ENCODE measurements at places on chromosomes 3 and 15.

DNA sequence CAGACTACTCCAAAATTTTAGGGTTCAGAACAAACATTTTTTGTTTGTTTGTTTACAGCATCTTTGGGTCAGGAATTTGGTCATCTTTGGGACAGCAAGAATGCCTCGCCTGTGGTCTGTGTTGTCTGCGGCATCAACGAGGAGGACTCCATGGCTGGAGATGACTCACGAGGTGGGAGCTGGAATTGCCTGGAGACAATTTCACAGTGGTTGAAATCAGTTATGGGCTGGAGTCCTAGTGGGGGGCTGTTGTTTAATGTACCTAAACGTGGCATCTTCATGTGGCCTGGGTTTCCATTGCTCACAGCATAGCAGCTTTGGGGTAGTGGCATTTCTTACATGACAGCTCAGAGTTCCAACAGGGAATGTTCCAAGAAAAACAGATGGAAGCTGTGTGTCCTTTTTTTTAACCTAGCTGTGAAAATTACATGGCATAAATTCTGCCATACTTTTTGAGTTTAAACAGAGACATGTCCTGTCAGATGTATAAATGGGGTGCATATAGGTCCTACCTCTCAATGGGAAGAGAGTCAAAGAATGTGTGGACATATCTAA, 507.3 kb upstream of the CBLB start:
- peak; percentile 35 for DNase-seq

DNA sequence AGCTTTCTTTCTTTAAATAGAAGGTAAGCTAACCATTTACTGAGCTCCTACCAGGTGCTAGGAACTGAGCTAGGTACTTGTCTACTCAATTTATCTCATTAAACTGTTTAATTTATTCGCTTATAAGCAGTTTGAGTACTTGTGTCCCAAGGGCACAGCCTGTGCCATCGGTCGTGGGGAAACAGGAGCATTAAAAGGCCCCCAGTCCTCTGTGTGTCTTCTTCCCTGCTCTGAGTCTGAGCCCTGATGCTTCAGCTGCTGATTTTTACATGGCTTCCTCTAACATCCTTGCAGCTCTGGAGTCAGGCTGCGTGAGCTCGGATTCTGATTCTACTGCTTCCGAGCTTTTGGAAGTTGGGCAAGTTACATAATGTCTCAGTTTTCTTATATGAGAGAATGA, 239.5 kb downstream of the EDEM1 start:
- DNase-seq = no peak

GRCh38 chr15:61796056-61796455, 264.2 kb downstream of the VPS13C start:
- DNase-seq = peak; percentile 69

- DNase-seq = no peak
Observed at GRCh38 chr3:142609136-142609535, 12.9 kb downstream of the PLS1 start.

DNA sequence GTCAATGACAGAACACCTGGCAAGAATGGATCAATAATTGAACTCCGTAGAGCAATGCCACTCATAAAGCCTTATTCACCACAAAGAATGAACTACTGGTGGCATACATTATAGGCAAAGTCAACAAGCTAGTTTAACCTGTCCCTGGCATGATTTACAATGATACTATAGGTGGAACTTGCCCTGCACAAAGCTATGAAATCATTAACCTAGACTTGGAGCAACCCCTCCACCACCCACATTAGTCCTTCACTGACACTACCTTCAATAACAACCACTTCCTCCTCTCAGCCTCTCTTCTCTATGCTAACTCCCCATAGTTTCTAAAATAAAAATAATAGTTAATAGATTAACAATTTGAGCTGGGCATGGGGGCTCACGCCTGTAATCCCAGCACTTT, 54.4 kb downstream of the ACAP2 start:
- no peak for DNase-seq

DNA sequence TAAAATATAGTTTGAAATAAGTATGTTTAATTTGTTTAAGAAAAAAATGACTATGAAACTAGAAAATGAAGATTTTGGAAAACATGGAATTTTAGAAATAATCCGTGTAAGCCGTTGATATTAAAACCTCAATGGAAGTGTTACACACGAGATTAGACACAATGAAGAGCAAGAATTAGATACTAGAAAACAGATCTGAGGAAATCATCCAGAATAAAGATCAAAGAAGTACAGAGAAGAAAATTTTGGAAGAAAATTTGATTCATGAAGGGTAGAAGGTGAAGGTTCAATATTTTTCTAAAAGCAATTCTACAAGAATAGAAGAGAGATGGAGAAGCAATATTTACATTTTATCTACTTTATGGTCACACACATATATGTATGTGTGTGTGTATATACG, 52.5 kb upstream of the SATB1 start:
- no peak for DNase-seq

- DNase-seq = no peak
Observed at GRCh38 chr15:83498801-83499200, 51.7 kb downstream of the SH3GL3 start.

DNA sequence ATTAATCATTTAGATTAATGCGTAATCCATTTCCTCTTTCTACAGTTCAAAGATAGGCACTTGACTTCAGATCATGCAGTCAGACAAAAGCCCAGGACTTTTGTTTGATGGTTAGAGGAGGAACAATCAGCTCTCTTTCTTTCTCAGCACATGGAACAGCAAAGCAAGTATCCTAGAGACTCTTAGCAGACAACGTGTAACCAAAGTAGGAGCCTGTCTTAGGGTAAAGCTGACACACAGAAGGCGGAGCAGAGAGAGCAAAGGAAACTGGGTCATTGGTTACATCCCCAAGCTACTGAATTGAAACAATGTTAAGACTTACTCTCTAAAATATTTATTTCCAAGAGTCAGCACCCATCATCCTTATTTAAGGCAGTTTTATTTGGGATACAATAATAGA, 110.0 kb upstream of the HES1 start:
- no peak for DNase-seq

DNA sequence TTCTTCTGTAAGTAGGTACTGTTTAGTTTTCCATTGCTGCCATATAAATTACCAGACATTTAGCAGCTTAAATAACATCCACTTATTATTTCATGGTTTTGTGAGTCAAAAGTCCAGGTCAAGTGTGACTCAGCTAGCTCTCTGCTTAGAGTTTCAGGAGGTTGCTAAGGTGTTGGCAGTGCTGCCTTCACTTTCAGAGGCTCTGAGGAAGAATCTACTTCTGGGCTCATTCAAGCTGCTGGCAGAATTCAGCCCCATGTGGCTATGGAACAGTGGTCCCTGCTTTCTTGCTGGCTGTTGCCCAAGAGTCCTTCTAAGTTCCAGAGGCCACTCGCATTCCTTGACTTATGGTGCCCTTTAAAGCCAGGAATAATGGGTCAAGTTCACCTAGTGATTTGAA, 4.5 kb downstream of the CFAP44 start:
- DNase-seq = peak; percentile 52

- DNase-seq = peak; percentile 39
Observed at GRCh38 chr3:71513081-71513480, 70.4 kb downstream of the FOXP1 start.

- DNase-seq = peak; percentile 46
Observed at GRCh38 chr3:62051506-62051905, 321.8 kb downstream of the FEZF2 start.

DNA sequence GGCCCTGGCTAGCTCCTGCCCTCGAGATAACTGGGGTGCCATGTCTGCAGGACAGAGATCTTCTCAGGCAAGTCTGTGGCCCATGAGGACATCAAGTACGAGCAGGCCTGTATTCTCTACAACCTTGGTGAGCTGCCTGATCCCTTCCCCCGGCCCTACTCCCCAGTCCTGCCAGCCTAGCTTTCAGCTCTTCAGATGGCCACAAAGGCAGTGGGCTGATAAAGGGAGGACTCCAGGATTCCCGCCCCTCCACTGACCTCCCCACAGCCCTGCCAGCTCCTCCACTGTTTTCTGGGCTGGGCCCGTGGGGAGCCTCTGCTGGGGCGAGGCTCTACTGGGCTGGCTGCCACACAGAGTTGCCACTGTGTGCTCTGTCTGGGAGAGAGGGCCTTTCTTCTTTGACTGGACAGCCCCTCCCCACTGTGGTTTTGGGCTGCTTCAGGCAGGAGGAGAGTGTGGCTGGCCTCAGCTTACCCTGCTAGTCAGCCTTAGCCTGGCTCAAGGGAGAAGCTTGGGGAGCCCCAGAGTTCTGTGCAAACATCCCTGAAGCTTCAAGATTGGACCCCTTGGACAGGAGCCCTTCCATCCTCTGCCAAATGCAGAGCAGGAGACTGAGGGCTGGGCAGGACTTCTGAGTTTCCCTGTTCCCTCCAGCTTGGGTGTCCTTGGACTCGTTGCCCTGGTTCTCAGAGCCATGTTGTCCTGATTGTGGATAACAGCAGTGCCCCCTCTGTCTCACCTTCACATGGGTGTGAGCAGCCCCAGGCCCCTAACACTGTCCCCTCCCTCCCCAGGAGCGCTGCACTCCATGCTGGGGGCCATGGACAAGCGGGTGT, 24.4 kb downstream of the PTPN23 start:
- DNase-seq = peak; percentile 50

- DNase-seq = peak; percentile 45
Observed at GRCh38 chr3:187978433-187979011, 175.4 kb upstream of the LPP start.
